ENCODE measurements at places on chromosomes 6 and 20.

DNA sequence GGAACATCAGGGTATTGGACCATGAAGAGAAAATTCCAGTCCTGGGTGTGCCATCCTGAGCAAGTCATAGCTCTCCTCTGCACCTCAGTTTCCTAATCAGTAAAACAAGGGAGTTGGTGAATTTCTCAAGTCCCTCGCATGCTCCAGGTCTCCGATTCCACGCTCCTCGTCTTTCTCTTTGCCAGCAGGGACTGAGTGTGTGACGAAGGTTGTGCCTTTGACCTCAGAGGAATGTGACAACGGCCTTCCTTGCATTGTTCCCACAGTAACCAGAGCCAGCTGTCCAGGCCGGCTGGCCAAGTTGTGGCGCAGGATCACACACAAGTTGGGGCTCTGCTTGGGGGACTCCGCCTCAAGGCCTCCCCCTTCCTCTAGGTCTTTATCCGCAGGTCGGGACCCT lies 217.3 kb downstream of the ATXN1 start:
- peak; percentile 62 for DNase-seq

- DNase-seq, result no peak
Observed at GRCh38 chr20:56604673-56605072, 24.4 kb upstream of the TFAP2C start.

GRCh38 chr6:42958125-42958524 lies 2.4 kb upstream of the GNMT start:
- no peak for DNase-seq

DNA sequence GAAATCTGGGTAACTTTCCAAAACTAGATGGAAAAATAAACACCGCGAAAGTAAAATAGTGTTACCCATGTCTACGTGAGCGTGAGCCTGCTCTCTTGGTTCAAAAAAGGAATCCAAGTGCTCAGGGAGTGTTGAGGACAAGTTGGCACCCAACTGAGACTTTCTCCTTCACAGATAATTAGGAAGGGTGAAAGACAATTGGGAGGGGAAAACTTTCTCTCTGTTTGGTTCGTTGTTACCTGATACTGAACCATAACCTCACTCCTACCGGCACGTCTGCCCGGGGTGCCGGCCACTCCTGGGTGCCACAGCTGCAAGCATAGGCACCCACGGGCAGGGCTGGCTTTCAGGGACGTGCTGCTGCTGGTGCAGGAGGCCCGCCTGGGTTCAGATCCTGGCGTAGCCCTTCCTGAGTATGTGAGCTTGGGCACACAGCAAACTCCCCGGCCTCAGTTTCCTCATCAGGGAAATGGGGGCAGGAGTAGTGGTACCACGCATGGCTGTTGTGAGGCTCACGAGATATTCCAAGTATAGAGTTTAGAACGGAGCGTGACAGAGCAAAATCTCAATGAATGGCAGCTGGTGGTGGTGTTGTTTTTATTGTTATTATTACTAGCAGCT lies 38.2 kb upstream of the PMEPA1 start:
- no peak for DNase-seq

DNA sequence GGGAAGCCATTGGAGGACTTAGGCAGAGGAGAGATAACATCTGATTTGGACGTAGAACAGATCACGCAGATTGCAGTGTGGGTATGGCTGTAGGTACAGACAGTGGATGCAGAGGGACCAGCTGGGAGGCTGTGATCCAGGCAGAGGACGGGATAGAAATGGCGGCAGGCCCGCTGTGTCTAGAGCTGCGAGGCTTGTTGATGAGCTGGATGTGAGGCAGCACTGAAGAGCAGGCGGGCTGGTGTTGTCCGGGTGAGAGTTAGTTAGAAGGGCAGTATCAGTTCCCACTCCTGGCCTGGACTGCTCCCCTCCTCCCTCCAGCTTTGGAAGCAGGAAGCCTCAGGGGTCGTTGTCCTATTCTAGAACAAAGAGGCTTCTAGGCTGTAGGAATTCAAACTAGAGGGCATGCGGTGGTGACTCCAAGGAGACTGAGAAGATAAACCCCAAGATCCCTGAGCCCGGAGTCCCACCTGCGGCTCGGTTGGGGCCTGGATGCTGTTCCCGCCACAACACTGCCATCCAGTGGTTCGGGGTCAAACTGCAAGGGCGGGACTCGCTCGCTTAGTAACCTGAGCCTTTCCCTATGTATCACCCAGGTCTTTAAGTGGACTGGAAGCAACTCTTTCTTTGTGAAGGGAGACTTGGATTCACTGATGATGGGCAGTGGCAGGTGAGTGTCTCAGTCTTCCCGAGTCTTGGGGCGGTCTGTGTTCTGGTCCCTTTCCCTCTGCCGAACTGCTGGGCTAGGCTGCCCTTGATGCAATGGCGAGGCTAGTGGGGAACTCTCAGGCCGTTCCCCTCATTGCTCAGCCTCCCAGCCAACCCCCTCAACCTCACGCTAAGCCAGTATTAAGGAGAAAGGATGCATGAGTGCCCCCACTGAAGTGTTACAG lies 11.2 kb downstream of the TLDC2 start:
- DNase-seq, result peak; percentile 93

DNA sequence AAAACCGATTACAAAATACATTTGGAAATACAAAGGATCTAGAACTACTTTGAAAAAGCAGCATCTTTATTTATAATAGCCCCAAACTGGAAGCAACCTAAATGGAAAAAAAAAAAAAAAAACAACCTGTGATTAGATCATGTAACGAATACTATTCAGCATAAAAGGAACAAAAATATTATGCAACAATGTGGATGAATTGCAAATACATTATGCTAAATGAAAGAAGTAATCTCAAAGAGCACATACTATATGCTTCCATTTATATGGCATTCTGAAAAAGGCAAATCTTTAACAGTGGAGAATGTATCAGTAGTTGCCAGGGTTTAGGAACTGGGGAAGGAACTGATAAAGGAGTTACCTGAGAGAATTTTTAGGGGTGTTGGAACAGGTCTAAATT lies 28.9 kb downstream of the IRAK1BP1 start:
- DNase-seq, result no peak

- DNase-seq, result no peak
Observed at GRCh38 chr20:34083137-34083536, 28.9 kb downstream of the EIF2S2 start.

DNA sequence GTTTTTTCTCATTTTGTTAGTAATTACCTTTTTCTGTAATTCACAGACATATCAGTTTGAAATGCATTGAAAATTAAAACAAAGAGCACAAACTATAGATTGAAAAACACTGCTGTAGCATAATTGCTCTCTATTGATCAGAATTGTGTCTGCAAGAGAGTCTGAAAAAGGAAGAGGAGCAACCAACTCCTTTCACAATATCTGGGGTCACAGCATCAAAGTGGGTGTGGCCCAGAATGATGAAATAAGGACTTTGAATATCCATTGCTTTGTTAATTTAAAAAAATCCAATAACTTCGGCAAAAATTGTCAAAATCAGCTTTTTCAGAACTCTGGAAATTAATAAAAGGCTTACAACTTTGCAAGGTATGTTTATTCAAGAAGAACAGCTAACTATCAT lies 99.2 kb downstream of the MYLK4 start:
- DNase-seq, result no peak

- no peak for DNase-seq
Observed at GRCh38 chr6:137013738-137014602, 30.8 kb downstream of the IL20RA start.

- DNase-seq, result peak; percentile 90
Observed at GRCh38 chr6:107114213-107114925, 946 bp downstream of the BEND3 start.

DNA sequence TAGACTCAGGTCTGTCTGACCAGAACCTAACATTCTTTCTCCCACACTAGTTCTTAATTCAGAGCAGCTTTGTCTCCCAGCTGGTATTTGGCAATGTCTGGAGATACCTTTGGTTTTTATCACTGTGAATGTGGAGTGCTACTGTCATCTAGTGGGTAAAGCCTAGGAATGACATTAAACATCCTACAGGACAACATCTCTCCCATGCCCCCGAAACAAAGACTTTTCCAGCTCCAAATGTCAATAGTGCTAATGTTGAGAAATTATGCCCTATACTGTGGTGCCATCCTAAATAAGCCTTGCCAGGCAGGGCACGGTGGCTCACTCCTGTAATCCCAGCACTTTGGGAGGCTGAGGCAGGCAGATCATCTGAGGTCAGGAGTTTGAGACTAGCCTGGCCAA lies 4.2 kb upstream of the TTPAL start:
- DNase-seq, result no peak

GRCh38 chr6:33425668-33426577 lies 6.1 kb downstream of the SYNGAP1 start:
- DNase-seq, result peak; percentile 86

GRCh38 chr6:150314230-150315188 lies 54.3 kb upstream of the IYD start:
- DNase-seq, result no peak

- DNase-seq, result no peak
Observed at GRCh38 chr6:159826968-159827647, 27.0 kb downstream of the PNLDC1 start.

- DNase-seq, result no peak
Observed at GRCh38 chr6:33692078-33692759, 19.3 kb downstream of the UQCC2 start.

DNA sequence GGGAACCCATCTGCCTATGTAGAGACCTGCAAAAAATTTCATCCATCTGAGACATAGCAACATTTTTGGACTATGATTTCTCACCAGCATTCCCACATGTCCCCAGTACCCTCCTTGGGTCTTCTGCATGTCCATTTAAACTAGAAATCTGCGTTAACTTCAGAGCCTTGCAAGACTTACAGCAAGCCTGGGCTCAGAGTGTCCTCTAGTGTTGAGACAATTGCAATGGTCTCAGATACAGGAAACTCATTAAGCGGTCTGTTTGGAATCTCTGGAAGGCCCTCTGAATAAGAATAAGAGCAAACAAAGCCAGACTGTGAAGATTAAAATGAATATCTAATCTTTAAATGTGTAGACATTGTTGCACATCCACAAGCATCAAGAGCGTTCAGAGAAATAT lies 20.5 kb upstream of the PI3 start:
- no peak for DNase-seq

DNA sequence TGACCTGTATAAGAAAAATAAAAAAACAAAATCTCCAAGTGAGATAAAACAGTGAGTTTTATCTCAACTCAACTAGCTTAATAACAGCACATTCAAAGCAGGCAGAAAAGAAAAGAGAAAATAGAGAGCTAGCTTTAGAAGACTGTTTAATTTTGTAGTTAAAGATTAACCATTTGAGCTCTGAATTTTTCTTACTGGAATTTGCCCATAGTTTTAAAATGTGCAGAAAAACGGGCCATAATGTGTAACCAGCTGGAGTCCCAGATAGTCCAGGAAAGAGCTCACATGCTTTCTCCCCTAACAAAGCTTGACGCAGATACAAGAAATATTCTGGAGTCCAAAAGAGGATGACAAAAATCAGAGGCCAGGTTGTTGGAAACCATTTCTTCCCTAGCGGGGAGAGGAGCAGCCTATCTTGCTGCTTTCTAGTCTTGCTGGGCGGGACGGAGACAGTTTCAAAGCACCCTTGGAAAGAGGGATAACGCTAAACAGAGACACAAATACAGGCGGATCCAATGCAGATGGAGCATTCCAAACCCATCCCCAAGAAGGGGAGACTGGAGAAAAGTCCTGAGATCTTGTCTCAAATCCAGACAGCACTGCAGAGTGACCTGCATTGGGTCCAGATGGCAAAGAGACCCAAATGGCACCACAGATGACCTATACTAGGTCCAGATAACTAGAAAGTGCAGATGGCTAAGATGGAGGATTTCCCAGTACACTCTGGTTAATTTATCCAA lies 16.1 kb downstream of the TTK start:
- no peak for DNase-seq

DNA sequence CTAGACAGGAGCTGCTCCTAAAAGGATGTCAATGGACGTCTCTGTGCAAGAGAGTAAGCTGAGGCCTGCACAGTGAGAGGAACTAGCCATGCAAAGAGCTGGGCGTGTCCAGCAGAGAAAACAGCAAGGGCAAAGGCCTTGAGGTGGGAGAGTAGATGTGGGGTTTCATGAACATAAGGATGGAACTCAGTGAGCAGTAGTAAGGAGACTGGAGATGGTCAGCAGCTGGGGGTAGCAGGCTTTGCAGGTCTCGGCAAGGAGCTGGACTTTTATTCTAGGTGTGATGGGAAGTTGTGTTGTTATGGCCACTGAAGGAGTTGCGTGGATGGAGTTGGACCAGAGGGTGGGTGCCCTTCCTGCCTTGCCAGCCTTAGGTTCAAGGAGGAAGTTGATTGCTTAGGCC lies 90.7 kb upstream of the SIRPA start:
- no peak for DNase-seq
